ENCODE measurements at places on chromosomes 11 and 22.

- DNase-seq: no peak
Observed at GRCh38 chr11:7595951-7596350, 77.3 kb downstream of the CYB5R2 start.

DNA sequence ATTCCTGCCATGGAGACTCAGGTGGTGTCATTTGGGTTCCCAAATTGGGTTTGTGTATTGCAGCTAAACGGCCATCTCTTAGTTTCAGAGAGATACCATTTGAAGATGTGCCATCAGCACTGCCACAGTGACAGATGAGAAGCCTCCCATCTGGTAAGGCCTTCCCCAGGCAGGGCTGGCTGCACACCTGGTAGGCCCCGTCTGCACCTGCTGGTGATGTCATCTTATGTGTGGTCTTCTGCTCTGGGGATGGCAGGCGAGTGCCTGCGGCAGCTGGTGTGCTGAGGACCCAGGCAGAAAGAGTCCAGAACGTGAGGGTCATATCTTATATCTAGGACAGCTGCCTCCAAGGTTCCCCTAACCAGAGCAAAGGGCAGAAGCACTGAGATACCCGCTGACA lies 100.6 kb downstream of the CSNK2A3 start:
- no peak for DNase-seq

DNA sequence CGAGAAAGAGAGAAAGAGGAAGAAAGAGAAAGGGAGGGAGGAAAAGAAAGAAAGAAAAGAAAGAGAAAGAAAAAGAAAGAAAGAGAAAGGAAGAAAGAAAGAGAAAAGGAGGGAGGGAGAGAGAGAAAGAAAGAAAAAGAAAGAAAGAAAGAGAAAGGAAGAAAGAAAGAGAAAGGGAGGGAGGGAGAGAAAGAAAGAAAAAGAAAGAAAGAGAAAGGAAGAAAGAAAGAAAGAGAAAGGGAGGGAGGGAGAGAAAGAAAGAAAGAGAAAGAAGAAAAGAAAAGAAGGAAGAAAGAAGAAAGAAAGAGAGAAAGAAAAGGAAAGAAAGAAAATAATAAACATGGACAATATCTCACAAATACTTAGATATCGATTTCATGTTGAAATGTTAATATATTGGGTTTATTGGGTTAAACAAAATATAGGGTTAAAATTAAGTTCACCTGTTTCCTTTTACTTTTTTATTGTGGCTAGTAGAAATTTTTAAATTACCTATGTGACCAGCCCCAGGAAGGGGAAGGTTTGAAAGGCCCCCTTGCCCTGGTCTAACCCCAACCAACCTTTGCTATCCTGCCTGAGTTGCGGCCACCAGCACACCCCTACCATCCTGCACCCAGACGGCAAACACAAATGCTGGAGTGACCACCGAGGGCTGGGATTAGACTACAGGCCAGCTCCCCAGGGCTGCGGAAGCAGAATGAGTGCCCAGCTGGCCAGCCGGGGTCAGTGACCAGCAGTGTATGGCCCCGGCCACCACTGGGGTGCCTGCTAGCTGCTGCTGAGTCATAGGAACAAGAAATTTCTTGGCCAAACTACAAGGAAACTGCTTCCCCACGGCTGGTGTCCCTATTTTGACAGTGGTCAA lies 81.0 kb upstream of the FGF3 start:
- no peak for DNase-seq

DNA sequence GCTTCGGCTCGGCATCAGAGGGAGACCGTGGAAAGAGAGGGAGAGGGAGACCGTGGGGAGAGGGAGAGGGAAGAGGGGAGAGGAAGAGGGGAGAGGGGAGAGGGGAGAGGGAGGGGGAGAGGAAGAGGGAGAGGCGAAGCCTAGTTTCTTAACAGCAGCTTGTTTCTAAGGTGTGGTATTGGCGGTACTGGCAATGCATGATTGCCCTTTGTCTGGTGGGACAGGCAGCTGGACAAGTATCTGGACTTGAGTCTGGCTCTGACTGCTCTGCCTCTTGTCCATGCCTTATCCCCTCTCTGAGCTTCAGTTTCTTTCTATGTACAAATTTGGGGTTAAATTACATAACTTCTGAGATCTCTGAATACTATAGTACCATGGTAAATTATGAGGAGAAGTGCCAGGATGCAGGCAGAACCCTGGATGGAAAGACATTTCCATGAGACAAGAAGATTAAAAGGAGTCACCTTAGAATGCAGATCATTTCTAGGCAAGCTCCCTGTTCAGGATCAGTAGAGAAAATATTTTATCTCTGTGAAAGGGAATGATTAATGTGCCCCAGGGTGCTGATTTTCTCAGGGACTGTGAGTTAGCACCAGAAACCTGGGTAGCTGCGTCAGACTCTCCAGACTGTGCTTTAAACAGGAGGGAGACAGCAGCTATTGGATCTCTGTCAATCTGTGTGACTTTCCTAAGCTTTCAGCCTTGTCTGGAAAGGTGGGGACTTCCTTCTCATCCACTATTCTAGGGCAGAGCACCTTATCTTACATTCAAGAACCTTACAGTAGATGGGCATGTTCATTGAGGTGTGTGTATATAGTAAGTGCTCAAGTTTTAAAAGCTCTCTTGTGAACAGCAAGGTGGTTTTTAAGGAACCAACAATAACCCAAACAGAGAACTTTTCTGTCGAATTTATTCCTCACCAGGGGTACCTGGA lies 31.9 kb upstream of the CCDC90B start:
- DNase-seq: no peak

DNA sequence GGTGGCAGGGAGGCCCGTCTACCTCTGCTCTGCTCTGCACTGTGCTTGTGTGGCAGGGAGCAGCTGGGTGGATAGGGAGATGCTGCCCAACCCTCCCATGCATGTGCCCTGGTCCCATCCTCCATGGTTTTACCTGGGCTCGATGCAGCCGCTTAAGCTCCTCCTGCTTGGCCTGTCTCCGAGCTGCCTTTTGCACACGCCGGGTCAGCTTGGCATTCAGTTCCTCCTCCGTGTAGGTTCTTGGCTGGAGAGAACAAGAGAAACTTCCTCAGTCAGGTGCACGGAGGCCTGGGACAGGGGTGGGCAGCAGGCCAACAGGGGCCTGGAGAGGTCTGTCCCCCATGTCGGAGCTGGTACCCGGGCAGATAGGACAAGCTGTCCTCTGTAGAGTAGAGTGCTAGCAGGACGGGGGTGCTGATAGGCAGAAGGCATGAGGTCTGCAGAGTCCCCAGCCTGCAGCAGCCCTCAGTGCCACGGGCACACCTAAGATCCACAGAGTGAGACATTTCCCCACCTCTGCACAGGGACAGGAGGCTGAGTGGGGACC lies 36.4 kb upstream of the BID start:
- no peak for DNase-seq

DNA sequence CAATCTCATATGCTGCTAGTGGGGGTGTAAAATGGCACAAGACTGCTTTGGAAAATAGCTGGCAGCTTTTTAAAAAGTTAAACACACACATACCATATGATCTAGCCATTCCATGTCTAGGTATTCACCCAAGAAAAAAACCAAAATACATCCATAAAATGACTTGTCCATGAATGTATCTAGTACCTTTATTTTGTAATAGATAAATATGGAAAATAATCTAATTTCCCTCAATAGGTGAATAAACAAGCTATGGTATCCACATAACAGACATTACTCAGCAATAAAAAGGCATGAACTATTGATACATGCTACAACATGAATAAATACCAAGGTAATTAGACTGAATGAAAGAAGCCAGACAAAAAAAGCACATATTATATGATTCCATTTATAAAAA lies 22.9 kb downstream of the RNF141 start:
- no peak for DNase-seq

GRCh38 chr11:12746593-12747097 lies 72.4 kb downstream of the TEAD1 start:
- DNase-seq: no peak

DNA sequence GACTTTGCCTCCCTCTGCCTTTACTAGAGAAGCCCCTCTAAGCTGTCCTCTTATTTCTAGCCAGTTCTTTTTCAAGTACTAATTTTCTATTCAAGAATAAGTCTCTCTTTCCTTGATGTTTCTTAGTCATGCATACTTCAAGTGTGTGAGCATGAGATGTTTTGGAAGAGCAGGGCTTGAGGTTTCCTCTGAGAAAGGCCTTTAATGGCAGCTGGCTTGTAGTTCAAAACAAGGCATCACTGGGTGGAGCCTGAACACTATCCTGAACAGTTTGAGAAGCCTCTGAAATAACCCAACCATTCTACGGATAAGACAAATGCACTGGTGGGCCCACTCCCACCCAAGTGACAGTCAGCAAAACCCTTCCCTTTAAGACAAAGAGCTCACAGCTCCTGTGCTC lies 37.6 kb downstream of the CLDN25 start:
- no peak for DNase-seq

- DNase-seq: no peak
Observed at GRCh38 chr22:33142282-33143055, 84.3 kb upstream of the SYN3 start.

GRCh38 chr11:64157631-64158394 lies 8.1 kb downstream of the MACROD1 start:
- no peak for DNase-seq

- DNase-seq: no peak
Observed at GRCh38 chr11:12790861-12791616, 116.8 kb downstream of the TEAD1 start.

DNA sequence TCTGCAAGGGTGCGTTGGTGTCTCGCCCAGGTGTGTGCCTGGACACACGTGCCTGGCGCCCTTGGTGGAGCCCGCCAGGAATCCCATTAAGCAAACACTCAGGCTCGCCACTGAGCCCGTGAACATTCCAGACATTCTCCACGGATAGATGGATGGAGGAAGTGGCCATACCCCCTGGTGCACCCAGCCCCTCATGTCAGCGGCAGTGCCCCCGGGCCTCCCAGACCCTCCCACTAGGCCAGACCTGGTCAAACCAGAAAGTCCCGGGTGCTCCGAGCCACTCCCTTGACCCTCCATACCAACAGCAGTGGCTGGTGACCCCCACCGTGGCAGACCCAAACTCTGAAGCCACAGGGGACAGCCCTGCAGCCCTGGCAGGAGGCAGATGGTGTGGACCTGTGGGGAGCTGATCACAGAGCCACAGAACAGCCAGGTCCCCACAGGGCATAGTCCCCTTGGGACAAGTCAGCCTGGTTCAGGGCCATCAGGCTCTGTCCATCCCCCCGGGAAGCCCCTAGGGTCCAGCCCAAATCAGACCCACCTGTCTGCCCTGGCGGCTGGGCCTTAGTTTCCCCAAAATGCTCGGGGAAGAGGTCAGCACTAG lies 1.9 kb downstream of the EPS8L2 start:
- no peak for DNase-seq

- no peak for DNase-seq
Observed at GRCh38 chr11:97751405-97751804, 1269.3 kb upstream of the CNTN5 start.

- DNase-seq: no peak
Observed at GRCh38 chr11:32121012-32121411, 30.1 kb downstream of the RCN1 start.

GRCh38 chr22:41508770-41509170 lies 35.5 kb downstream of the POLR3H start:
- no peak for DNase-seq

DNA sequence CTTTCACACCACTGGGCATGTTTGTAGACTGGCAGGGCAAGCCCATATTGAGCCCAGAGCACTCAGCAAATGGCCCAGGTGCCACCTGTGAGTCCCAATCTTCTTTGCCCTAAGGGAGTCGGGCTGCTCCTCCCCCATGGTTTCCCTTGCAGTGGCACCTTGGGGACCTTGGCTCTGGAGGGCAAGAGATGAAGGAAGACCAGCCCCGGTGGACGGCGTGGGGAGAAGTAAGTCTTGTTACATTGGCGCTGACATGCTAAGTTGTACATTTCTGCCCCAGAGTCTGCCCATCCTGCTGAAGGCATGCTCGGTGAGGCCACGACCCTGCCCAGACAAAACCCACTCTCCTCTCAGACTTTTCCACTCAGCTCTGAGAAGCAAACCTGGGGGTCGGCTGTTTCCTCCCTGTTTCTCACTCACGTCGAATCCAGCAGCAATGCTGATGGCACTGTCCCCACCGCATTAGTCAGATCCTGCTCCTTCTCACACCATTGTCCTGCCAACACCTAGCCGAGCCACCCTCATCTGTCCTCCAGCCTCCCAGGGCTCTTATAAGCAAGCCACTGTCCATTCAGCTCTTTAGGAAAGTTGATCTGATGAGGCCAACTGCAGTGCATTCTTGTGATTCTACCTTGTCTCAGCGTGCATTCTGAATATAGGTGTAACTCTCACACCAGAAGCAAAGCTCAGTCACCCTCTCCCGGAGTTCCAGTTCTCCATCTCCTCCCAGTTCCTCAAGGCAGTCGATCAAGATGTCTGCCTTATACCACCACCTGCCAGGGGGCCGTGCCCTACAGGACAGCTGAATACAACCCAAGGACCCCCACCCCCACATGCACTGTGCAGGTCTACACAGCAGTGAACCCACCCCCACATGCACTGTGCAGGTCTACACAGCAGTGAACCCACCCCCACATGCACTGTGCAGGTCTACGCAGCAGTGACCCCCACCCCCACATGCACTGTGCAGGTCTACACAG lies 827.1 kb downstream of the TBC1D22A start:
- DNase-seq: no peak

DNA sequence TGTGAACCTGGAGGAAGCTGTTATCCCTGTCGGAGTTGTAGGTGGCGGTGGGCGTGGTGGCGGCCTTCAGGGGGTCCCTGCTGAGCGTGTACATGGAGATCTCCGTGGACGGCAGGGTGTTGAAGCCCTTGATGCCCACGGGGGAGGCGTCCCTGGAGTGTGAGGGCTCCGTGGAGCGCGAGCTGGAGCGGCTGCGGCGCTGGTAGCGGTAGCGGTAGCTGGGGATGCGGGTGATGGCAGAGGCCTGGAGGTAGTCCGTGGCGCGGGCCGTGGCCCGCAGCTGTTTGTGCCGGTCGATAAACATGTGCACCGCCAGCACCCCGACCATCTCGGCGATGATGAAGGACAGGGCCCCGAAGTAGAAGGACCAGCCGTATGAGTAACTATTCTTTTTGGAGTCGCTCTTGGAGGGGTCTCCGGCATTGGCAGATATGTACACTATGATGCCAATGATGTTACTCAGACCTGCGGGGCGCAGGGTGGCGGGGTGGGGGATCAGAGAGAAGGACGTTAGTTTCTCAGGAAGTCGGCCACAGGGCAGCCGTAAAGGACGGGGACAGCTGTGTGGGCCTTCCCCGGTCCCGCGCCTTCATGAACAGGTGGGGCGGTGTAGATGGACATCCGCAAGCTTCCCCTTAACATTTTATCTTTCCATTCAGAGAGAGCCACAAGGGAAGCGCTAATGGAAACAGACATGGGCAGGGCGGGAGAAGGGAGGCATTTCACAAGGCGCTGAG lies 35.6 kb upstream of the EIF3D start:
- DNase-seq: no peak

- no peak for DNase-seq
Observed at GRCh38 chr22:20423906-20424551, 13.6 kb downstream of the SCARF2 start.

GRCh38 chr11:13450832-13451397 lies 12.1 kb downstream of the BTBD10 start:
- no peak for DNase-seq

GRCh38 chr22:46104881-46105493 lies 45.3 kb upstream of the PPARA start:
- DNase-seq: no peak

Data from stimulated activated CD4-positive, alpha-beta T cell treated with anti-CD3 and anti-CD28 coated beads, Interleukin-12 subunit alpha, Interleukin-12 subunit beta, amount 100 ng/mL, for 4 hours (primary cell).